Suprapubic skin (tissue), 4 donors: ENCODE measurements at places on chromosomes 13 and 19. TPM values are rescaled to one million over a fixed set of nuclear protein-coding genes. Genes with fewer than 3 reads are reported as not detected.

KLK14 gene
- total RNA-seq, result 3.8 TPM

LILRB3 gene
- 5.7 TPM for total RNA-seq

PTPRS gene
- total RNA-seq, result 182 TPM

PRX gene
- total RNA-seq, result 4.1 TPM

SSBP4 gene
- total RNA-seq, result 30.1 TPM

HSD17B14 gene
- total RNA-seq, result 3.0 TPM

ZNF536 gene
- total RNA-seq, result 0.64 TPM

PRTN3 gene
- not detected for total RNA-seq

C1QTNF9B gene
- total RNA-seq, result not detected

GIPR gene
- total RNA-seq, result 0.95 TPM

ZNF586 gene
- 20.6 TPM for total RNA-seq

FFAR3 gene
- total RNA-seq, result not detected

ADAMTSL5 gene
- total RNA-seq, result 3.5 TPM
